ENCODE measurements at places on chromosomes 2 and 18. TPM values are rescaled to one million over a fixed set of nuclear protein-coding genes. Genes with fewer than 3 reads are reported as not detected.

GRCh38 chr2:163757814-163758213 lies 22.0 kb upstream of the FIGN start:
- no peaks in the 10 kb centered on the region for H3K27me3 ChIP-seq
- H3K4me1 ChIP-seq, result no peaks in the 10 kb centered on the region
- no peak for DNase-seq
- no peaks in the 10 kb centered on the region for H3K36me3 ChIP-seq
- H3K27ac ChIP-seq, result no peak overlapping the region
- no peak overlapping the region for H3K4me3 ChIP-seq

GRCh38 chr2:125870264-125870663 lies 785.7 kb upstream of the GYPC start:
- no peak overlapping the region for H3K4me3 ChIP-seq
- no peaks in the 10 kb centered on the region for H3K27me3 ChIP-seq
- no peak for DNase-seq
- H3K27ac ChIP-seq, result no peak overlapping the region
- no peaks in the 10 kb centered on the region for H3K36me3 ChIP-seq
- H3K4me1 ChIP-seq, result no peaks in the 10 kb centered on the region

The DSG1 gene
- total RNA-seq, result not detected

The TTC31 gene
- total RNA-seq, result 49.0 TPM

DNA sequence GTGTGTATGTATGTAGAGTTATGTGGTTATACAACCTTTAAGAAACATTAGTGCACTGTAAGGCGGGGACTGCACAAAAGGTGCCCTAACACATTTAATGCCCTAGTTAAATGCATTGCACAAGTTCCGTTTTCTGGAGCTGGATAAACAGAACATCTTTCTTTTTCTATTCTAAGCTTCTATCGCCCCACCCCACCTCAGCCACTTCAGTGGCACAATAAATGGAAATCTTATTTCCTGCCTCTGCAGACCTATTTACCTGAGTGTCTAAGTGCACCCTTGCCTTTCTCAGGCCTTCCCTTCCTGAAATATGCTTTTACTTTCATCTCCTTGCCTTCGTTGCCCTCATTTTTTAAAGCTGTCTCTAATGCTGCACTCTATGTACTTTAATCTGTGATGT lies 123.5 kb downstream of the TANC1 start:
- H3K27ac ChIP-seq, result peak overlapping the region; percentile 4
- peaks cover 3% of the 10 kb centered on the region for H3K27me3 ChIP-seq
- H3K36me3 ChIP-seq, result peaks cover 13% of the 10 kb centered on the region

The OR6B2 gene
- not detected for total RNA-seq

DNA sequence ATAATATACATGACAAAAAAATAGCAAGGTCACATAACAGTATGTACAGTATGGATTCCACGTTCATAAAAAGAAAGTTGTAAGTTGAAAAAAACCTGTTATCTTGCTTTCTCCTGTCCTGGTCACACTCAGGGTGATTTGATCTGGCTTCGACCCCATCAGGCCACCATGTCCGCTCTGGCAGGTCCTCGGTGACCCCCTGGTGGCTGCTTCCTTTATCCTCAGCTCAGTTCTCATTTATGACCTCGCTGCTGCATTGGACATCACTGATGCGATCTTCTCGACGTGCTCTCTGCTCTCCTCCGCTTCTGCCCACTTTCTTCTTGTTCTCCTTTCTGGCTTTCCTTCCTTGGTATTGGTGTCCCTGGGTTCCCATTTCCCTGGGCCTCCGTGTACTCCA lies 29.7 kb downstream of the DGKD start:
- no peak for DNase-seq
- H3K4me1 ChIP-seq, result peaks cover 84% of the 10 kb centered on the region
- H3K27ac ChIP-seq, result peak overlapping the region; percentile 82
- H3K27me3 ChIP-seq, result no peaks in the 10 kb centered on the region
- H3K4me3 ChIP-seq, result peak overlapping the region; percentile 69

DNA sequence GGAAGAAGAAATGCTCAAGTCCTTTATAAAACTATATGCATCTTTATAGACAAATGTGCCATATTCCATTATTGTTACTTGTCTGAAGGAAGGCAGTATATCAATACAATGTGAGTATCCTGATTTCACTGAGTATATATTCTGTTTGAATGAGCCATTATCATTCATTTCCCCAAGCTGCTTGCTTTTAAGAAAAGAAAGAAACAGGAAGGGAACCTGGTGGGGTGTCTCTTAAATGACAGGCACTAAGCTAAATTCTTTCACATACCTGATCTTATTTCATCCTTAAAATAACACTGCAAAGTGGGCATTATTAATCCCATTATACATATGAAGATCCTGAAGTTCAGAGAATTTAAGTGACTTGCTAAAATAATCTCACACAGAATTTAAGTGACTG lies 307.9 kb downstream of the SLC8A1 start:
- no peaks in the 10 kb centered on the region for H3K27me3 ChIP-seq
- H3K4me3 ChIP-seq, result no peak overlapping the region
- H3K36me3 ChIP-seq, result no peaks in the 10 kb centered on the region
- H3K4me1 ChIP-seq, result no peaks in the 10 kb centered on the region
- no peak overlapping the region for H3K27ac ChIP-seq

The ZAP70 gene
- 97.4 TPM for total RNA-seq

The HOXD13 gene
- total RNA-seq, result not detected

DNA sequence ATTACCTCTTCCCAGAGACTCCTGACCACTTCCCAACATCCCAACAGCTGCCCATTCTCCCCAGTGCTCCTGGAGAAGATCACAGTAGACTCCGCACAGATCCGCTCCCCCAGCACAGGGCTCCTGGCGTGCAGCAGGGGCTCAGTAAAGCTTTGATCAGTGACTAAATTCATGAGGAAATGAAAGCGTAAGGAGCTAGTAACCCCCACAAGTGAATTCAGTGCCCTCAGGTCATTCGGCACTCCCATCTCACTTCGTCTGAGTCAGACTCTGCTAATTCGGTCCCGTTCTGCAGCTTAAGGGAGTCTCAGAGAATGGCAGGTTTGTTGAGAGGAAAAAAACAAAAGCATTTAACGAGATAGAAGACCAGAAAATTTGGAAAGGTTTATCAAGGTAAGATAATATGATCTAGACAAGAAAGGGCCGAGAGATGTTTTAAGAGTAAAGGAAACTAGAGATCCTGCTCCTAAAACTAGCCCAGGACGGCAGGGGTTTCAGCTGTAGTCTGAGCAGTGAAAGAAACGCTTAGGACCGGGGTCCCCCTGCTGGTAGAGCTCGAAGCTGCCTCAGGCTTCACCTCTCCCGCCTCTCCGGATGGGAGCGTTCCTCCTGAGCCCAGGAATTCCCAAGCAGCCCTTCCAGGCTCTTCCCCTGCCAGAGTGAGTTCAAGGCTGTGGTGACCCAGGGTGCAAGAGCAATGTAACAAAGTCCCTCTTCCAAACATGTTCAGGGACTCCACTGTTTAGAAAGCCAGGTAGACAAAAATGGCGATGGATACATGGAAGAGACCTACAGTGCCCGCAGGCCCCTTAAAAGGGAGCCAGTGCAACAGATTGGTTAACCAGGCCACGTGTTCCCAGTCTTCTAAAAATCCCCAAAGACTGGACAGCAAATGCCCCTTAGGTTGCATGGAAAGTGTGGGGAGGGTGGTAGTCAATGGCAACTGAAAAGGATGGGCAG lies 127.3 kb downstream of the DNER start:
- no peak overlapping the region for H3K27ac ChIP-seq
- no peaks in the 10 kb centered on the region for H3K36me3 ChIP-seq
- H3K4me1 ChIP-seq, result peaks cover 4% of the 10 kb centered on the region
- no peak overlapping the region for H3K4me3 ChIP-seq
- peaks cover 13% of the 10 kb centered on the region for H3K27me3 ChIP-seq

DNA sequence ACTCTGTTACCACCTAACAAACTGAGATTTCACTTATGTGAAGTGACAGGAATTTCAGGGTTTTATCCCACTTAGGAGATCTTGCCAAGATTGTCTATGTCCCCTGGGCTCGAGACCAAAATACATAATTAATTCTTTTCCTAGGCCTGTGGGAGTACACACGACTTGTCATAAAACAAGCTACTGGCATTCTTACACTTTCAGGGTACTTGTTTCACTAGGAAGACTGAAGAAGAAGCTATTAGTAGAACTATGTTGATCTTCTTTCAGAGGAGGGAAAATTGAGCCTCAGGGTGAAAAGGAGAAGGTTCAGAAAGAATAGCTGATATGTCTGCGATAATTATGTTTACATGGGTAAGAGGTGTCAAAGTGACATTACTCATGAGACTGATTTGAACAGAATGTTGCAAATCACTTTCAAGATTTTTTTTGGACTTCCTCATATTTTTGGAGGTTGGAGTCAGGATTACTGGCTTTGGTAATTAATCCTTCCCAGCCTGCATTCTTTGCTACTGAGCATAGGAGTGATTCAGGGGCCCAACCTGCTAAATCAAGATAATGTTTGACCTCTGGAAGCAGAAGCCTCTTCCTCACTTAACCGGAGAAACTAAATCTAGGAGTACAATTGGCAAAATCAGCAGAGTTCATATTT lies 240.0 kb upstream of the NT5C1B start:
- DNase-seq, result no peak
- no peak overlapping the region for H3K27ac ChIP-seq
- no peaks in the 10 kb centered on the region for H3K36me3 ChIP-seq
